ENCODE measurements at places on chromosomes 7 and 10. TPM values are rescaled to one million over a fixed set of nuclear protein-coding genes. Genes with fewer than 3 reads are reported as not detected.
A peak's percentile ranks its signal among the peaks of the same experiment; 100 is the strongest.

The LRRD1 gene
- 0.27 TPM for total RNA-seq

The CDK14 gene
- total RNA-seq: 30.2 TPM

DNA sequence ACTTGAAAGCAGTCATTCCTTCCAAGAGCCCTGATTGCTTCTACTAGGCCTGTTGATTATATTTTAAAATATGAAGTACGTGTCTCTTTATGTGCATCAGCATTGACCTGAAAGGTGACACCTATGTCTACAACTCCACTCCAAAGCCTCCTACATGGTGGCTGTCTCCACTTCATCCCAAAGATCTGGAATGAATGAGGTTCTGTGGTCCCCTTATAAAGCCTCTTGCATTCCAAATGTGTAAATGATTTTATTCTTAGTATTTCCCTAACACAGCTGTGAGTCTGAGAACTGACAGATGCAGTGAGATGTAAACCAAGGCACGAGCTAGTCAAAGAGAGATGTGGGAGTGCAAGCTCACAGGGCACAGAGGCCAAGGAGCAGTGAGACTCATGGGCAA, 176.0 kb upstream of the SVIL start:
- peaks cover 27% of the 10 kb centered on the region for H3K4me1 ChIP-seq
- H3K27ac ChIP-seq: peak overlapping the region; percentile 73
- H3K27me3 ChIP-seq: no peaks in the 10 kb centered on the region

- H3K4me1 ChIP-seq: peaks cover 20% of the 10 kb centered on the region
- H3K27ac ChIP-seq: peak overlapping the region; percentile 82
- no peaks in the 10 kb centered on the region for H3K27me3 ChIP-seq
- H3K4me3 ChIP-seq: peak overlapping the region; percentile 40
- H3K36me3 ChIP-seq: no peaks in the 10 kb centered on the region
These were observed 17.8 kb upstream of the PDLIM1 start for GRCh38 chr10:95308389-95309302.

The BAIAP2L1 gene
- 20.4 TPM for total RNA-seq

Measured in astrocyte (in vitro differentiated cells and primary cell).